ENCODE measurements at places on chromosomes 12 and 14.

DNA sequence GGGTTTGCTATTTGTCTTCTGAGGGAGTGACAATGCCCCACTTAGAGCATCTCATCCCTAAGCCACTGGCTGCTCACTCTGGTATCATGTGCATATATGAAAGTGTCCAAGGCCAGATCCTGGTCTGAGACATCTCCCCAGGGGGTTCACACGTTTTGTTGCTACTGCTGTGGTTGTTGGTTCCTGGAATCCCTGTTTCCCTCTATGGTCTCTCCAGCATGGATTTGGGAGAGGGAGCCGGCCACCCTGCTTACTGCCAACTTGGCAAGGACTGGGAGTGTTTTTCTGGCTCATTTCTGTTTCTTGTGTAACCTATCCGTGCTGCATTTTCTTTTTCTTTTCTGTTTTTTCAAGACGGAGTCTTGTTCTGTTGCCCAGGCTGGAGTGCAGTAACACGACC is 101.3 kb upstream of the MAX start:
- no peak for DNase-seq

DNA sequence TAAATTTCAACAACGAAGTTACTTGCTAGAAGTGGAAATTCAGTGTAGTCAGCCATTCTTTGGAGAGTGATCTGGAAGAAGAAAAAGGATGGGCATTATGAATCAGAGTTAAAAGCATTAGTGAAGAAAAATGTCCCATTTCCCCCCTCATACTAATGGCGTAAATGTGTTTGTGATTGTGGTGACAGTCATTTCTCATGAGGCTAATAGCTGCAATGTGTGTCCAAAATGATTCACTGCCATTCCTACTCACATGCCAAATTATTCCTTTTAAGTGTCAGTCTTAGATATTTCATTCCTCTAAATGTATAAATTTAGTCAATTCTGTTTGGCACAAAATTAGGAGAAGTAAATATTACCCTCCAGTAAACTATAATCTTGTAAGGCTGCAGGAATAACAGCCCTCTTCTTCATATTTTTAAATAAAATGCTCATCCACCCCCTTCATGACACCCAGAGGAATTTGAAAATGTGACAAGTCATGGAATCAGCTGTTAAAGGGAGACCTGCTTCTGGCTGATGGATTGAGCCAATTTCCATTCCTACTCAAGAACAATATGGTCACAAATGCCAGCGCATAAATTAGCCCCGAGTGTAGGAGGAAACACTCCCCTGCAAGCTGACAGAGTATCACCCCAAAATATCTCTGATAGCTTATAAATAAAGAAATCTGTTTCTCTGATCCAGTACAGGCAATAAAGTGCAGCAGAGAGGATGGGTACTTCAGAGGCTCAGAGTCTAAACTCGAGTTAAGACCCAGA is 912.3 kb upstream of the SEL1L start:
- no peak for DNase-seq

DNA sequence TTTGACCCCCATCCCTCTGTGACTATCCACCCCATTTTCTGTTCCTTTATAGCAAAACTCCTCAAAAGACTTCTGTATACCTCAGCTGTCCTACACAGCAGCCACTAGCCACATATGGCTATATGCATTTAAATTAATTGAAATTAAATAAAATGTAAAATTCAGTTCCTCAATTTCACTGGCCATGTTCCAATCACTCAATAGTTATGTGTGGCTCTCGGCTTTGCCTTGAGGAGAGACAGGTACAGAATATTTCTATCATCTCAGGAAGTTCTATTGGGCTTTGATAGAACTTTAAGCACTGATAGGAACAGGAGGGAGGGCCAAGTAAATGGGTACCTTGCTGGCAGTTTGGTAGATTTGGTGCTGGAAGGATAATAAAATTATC is 280.3 kb upstream of the AMIGO2 start:
- no peak for DNase-seq

- no peak for DNase-seq
Observed at GRCh38 chr14:90781344-90781761, 34.9 kb downstream of the TTC7B start.

DNA sequence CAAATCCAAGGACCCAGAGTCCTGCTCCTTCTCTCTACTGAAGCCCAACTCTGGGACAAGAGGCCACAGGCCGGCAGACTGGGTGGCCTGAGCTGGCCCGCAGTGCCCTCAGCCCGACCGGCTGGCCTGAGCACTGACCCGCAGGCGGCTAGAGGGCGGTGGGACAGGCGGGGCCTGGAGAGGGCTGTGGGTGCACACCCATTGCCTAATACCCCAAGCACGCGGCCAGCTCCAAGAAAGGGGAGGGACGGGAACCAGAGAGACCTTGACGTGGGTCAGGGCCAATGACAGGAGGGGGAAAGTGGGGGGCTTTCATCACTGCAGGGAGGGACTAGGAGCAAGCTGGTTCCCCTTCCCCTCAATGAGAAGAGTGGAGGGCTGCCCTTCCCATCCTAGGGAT is 2.0 kb upstream of the WNT10B start:
- no peak for DNase-seq
